ENCODE measurements at places on chromosomes 5 and 9. TPM values are rescaled to one million over a fixed set of nuclear protein-coding genes. Genes with fewer than 3 reads are reported as not detected.

DNA sequence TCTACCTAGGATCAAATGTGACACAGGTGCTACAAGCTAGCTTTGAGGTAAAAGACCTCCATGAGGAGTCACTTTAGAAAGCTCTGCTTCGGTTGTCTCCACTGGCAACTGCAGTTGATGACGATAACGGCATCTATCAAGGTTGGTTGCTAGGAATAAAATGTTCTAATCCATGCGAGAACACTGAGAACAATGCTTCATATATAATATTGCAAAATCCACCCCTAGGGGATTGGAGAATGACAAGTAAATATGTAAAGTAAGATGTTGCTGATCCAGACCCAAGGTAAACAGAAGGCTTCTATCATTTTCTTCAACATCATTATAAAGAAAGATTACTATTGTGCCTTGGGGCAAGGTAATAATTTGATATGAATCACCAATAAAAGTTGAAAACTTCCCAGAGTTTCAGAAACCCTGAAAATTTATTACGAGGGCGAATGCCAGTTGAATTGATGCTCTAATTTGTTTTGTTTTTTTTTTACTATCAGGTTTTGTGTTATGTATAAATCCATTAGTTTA is 1003.4 kb downstream of the CDH18 start:
- no peak for DNase-seq

DNA sequence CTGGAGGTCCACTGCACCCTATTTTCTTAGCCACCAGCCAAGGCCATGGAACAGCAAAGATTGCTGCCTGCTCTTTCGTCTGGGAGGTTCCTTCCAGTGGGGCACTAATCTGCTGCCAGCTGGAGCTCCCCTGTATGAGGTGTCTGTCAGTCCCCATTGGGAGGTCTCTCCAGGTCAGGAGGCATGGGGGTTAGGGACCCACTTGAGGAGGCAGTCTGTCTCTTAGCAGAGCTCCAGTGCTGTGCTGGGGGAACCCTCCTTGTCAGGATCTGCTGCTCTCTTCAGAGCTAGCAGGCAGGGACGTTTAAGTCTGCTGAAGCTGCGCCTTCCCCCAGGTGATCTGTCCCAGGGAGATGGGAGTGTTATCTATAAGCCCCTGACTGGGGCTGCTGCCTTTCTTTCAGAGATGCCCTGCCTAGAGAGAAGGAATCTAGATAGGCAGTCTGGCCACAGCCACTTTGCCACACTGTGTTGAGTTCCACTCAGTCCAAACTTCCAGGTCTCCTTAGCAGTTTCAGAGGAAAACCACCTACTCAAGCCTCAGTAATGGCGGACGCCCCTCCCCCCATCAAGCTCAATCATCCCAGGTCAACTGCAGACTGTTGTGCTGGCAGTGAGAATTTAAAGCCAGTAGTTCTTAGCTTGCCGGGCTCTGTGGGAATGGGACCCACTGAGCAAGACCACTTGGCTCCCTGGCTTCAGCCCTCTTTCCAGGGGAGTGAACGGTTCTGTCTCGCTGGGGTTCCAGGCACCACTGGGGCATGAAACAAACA is 317.7 kb downstream of the LRRC70 start:
- no peak for DNase-seq

DNA sequence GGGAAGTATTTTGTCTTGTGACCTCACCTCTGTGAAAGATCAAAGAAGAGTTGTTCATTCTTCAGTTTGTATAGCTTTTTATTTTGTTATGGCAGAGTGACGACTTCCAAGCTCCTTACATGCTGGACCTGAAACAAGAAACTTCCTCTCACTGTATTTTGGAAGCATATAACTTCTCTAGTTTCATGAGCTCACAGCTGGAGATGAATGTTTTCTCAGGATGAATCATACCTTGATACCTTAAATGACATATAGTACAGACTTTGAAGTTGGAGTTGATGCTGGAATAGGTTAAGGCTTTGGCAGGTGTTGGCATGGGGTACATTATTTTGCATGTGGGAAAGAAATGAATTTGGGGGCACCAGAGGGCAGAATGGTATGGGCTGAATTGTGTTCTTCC is 112.5 kb downstream of the SLC25A46 start:
- no peak for DNase-seq

DNA sequence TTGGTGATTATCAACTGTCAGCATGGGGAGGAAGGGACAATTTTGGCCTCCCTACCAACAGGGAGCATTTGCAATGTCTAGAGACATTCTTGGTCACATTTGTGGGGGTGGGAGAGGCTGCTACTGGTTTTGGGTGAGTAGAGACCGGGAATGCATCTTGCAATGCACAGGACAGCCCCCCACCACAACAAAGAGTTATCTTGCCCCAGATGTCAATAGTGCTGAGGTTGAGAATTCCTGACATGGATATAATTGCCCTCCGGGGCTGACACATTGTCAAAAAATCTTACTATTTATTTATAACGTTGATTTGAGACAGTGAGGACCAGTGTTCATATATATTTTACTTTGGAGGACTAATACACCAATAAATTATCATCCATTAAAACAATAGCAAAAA is 316.1 kb downstream of the PSAT1 start:
- DNase-seq = no peak

- DNase-seq = no peak
Observed at GRCh38 chr5:58113172-58113571, 346.7 kb downstream of the PLK2 start.

GRCh38 chr5:139678751-139679750 is 30.9 kb downstream of the CXXC5 start:
- no peak for DNase-seq

DNA sequence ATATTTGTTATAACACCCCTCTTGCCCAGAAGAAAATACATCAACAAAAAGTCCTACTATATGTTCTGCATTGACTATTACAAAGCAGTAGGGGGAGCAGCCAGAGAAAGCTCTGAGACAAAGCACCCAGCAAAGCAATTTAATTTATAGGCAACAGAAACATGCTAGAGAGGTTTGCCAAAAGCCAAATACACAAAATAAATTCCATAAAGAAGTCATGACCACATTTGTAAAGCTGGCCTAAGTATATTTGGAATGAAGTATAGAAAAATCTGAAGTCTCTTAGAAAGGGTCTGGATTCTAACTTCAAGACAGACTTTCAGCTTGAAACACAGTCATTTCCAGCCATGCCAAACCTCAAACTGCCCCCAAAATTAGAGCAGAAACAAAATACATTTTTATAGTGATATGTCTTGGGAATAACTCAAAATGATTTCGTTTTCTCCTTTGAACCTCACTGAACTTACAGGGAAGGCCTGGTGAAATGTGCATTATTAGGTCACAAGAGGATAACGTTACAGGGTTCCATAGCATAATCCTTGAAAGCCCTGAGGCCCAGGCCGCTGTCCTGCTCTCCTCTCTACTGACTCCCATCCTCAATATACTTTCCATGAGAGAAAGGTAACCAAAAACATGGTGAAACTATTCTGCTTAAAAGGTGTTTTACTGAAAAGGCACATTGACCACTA is 451.8 kb downstream of the RAB3C start:
- DNase-seq = no peak

DNA sequence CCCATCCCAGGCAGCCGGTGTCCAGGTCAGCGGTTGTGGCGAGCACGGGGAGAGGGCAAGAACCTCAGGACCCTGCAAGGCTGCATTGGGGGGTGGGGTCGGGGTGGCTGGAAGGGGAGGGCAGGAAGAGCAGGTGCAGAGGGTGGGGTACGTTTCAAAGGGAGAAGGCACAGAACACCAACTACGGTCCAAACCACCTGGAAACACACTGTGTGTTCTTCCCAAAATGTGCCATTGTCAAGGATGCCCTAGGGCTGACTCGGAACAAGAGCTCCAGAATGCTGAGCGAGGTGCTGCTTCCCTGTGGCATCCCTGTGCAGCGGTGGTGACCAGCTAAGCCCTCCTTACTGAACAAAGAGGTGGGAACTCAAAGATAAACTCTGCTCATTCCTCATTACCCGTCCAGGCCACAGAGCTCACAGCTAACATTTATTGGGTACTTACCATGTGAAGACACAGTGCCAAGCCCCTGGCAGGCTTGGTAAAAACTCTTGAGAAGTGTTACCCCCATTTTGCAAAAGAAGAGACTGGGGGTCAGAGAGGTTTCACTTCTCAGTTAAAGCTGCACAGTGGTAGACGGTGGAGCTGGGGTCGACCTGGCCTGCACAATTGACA is 153.8 kb downstream of the COL23A1 start:
- no peak for DNase-seq

- DNase-seq = no peak
Observed at GRCh38 chr5:139181322-139181730, 16.8 kb downstream of the SIL1 start.

DNA sequence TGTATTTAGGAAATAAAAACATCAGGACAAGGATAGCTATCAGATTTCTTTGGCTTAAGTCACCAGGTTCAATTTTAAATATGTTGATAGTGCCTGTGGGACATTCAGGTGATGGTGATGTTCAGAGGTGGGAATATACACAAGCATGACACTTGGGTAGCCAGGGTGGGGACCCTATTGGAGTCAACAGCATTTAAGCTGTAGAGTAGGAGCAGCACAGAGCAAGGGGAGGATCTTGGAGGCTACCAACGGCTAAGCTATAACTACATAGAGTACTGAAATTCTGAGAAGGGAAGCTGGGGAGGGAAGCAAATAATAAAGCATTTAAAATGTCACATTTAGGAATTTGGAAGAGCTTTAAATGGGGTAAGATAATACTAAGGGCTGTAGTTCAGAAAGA is 177.7 kb downstream of the CPLANE1 start:
- no peak for DNase-seq

DNA sequence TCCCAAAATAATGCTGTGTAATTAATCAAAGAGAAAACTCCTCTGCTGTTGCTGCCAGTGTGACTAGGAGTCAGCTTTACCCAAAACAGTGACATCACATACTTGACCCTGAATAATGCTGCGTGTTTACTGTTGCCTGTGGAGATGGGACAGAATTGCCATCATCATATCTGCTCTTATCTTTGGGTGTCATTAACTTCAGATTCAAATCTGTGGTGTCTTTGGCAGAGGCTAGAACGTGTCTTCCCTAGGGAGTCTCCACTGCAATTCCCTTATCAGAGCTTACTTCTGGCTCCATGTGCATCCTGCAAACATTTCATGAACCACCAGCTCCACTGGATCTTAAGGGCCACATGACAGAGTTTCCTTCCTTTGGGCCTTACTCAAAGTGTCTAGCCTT is 88.9 kb upstream of the MRPS30 start:
- no peak for DNase-seq

GRCh38 chr9:135076143-135076875 is 11.2 kb upstream of the OLFM1 start:
- no peak for DNase-seq

- DNase-seq = no peak
Observed at GRCh38 chr5:55205001-55205400, 22.1 kb downstream of the MCIDAS start.

DNA sequence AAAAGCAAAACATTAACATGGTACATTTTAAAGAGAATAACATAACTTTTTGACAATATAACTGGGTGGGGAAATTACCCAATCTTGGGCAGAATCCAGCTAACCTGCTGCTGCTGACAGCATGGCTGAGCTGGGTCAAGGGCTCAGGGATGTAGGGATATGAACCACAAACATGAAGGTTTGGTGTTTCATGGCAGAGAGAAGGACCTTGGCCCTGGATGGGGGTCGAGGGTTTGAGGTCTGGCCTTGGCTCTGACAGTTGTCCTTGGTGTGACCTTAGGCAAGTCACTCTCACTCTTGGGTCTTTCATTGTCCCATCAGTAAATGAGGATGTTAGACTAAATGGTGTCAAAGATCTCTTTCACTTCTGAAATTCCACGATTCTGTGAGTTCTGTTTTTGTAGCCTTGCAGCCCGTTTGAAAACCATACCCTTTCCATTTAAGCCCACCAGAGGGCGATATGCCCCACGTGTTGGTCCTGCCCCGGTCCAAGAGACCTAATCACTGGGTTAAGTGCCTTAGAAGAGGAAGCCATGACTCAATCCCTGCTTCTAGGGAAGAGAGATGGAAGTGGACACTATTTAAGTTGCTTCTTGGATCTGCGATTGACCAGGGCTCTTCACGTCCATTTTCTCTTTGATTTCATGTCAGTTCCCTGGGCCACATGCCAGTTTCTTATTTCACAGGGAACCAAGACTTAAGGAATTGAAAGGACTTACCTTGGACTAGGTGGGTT is 56.8 kb upstream of the TEX48 start:
- DNase-seq = peak; percentile 63

- no peak for DNase-seq
Observed at GRCh38 chr5:94682814-94683520, 64.5 kb downstream of the SLF1 start.

GRCh38 chr5:113047234-113047633 is 70.6 kb downstream of the DCP2 start:
- no peak for DNase-seq

DNA sequence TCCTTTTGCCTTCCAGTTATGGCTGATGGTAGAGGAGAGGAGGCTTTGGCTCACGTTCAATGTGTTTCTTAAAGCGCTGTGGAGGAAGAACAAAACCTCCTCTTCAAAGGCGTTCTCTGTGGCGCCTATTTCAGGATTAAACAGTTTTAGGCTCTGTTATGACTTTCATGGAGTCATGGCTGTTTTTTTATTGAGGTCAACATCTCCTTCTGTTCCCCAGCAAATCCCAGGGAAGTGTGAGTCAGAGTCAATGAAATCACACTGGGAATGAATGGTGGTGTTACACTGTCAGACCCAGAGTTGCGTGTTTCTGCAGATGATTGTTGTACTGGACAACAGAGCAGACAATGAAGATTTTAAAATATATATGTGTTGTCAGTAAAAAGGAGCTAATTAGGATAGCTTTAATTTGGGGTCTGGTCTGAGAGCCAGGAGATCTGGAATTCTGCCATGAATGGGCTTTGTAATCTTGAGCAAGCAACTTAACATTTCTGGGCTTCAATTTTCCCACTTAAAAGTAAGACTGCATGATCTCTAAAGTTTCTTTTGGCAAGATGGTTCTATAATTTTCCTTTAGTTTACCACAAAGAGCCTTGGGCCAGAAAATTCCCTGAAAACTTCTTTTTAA is 240.7 kb downstream of the CSNK1G3 start:
- no peak for DNase-seq

- no peak for DNase-seq
Observed at GRCh38 chr5:121053055-121053985, 589.2 kb downstream of the PRR16 start.

Gene DMGDH
- total RNA-seq = 3.3 TPM

Gene KCNV2
- total RNA-seq = not detected

Gene TAF1L
- total RNA-seq = not detected

Gene TRIM7
- 9.0 TPM for total RNA-seq

Gene PCDHA2
- total RNA-seq = not detected

Gene MYMK
- total RNA-seq = not detected

Gene PCDHGA12
- 4.5 TPM for total RNA-seq

Gene GARIN3
- total RNA-seq = not detected
